ENCODE measurements at places on chromosomes 4 and X.

DNA sequence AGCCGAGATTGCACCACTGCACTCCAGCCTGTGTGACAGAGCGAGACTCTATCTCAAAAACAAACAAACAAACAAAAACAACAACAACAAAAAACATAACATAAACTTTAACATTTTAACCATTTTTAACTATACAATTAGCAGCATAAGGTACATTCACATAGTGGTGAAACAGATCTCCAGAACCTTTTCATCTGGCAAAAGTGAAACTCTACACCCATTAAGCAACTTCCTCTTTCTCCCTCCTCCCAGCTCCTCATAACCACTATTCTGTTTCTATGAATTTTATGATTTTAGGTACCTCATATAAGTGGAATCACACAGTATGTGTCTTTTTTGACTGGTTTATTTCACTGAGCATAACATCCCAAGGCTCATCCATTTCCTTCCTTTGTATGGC lies 103.6 kb downstream of the FAM13A start:
- DNase-seq = no peak

- DNase-seq = no peak
Measured at GRCh38 chrX:151825925-151826485, 86.7 kb upstream of the MAGEA4 start.

DNA sequence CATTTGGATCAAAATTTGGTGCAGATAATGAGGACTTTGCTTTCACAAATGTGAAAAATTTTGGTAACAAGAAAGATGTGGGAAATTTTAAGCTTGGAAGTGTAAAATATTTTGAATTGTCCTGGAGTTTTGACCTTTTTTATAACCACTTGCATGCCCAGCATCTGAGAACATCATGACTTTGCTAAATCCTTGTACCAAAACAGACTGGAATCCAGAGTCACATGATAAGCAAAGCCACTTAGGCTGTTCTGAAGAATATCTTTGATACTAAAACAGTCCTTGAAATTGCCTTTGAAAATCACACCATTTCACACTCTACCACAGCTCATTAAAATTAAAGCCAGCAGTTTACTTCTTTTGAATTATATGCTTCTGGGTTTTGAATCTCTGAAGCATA lies 2.5 kb upstream of the PPM1K start:
- DNase-seq = no peak

DNA sequence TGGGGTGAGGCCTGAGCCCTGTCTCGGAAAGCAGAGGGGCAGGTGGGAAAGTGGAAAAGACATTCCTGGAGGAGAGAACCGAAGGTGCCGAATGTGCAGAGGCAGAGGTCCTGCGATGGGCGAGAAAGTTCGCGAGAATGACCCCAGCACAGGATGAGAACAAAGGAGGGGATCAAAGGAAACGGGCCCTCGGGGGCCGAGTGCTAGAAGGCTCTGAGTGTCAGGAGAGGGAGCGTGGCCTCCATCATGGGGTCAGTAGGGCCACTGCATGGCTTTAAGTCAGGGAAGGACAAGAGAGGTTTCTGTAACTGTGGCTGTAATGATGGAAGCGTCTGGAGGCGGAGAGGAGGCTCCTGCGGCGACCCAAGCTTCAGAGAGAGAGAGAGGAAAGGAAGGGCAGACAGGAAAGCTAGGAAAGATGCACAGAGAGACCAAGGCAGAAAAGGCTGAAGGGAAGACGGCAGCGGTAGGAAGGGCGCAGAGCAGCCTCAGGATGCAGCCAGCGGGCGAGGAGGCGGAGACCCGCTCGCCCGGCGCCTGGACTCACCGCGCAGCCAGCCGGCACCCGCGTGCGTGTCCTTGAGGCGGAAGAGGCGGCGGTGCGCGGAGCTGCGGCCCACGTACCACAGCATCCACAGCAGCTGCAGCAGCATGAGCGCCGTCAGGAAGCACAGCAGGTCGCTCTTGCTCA lies 669 bp downstream of the OTOP1 start:
- DNase-seq = no peak

GRCh38 chr4:110621839-110622751 lies 782 bp downstream of the PITX2 start:
- no peak for DNase-seq

DNA sequence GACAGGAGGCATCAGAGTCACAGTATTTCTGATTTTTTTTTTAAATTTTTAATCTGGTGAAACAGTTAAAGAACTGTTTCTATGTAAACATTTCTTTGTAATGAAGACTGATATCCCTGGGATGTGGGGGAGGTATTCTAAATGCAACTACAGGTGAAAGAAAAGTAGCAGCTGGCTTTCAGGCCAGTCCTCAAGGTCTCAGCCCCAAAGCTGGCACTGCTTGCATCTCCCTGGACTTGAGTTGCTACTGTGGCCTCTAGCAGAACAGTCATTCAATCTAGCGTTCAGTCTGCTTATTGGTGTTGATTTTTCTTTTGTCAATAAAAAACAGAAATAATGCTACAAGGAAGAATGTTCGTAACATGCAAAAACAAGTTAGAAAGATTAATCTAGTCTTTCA lies 4.9 kb downstream of the MBNL3 start:
- DNase-seq = no peak

DNA sequence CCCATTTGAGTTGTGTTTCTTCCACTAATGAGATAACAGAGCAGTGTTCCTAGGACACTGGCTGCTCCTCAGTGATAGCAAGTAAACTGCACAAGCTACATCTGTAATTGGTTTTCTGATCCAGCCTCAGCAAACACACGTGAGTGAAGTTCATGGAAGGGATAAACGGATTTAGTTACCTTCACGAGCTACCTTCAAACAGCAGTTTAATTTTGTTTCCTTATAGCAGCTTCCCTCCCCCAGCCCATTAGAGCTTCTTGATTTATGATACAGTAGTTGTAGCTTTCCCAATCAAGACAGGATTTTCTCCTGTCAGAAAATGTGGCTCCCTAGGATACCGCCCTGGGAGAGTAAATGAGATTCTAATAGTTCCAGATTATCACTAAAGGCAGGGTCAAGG lies 634.2 kb upstream of the FAT1 start:
- DNase-seq = no peak

Measured in cerebellar nuclear complex (tissue), 1 donor.